Memory B cell (primary cell): ENCODE measurements at places on chromosomes 1 and 21.

- DNase-seq = no peak
Observed at GRCh38 chr21:41895643-41896493, 16.7 kb upstream of the PRDM15 start.

- no peak for DNase-seq
Observed at GRCh38 chr1:185292237-185292636, 24.8 kb downstream of the IVNS1ABP start.

DNA sequence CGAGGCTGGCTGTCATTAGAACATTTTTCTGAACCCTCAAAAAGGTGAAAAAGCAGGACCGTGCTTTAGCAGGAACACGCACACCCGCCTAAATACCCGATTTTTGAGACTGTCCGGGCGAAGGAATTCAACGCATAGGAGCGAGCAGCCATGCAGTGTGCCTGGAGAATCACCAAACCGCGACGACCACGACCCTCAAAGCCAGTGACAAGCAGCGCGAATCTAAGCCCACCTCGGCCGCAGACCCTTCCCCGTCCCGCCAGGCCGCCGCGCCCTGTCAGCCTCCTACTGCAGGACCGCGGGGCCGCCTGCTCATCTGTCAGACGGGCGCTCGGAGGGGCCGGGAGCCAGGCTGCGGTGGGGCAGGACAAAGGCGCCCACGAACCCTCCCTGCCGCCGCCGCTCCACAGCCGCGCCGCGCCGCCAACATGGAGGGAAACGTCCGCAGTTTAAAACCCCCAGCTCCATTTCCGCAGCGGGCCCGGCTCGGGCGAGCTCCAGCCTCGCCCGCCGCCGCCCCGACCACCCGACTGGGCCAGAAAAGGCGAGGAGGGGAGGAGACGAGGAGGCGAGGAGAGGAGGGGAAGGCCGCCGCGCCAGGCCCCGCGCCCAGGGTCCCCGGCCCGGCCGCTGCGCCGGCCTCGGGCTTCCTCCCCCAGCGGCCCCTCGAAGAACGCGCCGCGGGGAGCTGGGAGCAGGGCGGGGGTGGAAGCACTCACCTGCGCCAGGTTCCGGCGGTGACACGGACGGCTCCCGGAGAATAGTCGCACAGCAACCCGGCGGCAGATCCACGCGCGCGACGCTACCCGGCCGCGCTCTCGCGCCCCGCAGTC is at the start of gene LBR:
TSS of gene LBR (minus strand) at position 804 of the 833 bp plus-strand sequence. CDS start 3,963 bp downstream, outside the sequence.
- no peak for DNase-seq

- DNase-seq = no peak
Observed at GRCh38 chr1:24294716-24295371, 24.3 kb upstream of the GRHL3 start.

GRCh38 chr1:101260556-101261350 is 23.9 kb downstream of the S1PR1 start:
- DNase-seq = no peak

GRCh38 chr1:12598974-12599373 is 19.0 kb downstream of the DHRS3 start:
- no peak for DNase-seq

- DNase-seq = no peak
Observed at GRCh38 chr21:44687671-44688070, 5.7 kb upstream of the KRTAP12-1 start.

GRCh38 chr1:27306892-27307761 is 14.8 kb upstream of the TMEM222 start:
- DNase-seq = no peak

DNA sequence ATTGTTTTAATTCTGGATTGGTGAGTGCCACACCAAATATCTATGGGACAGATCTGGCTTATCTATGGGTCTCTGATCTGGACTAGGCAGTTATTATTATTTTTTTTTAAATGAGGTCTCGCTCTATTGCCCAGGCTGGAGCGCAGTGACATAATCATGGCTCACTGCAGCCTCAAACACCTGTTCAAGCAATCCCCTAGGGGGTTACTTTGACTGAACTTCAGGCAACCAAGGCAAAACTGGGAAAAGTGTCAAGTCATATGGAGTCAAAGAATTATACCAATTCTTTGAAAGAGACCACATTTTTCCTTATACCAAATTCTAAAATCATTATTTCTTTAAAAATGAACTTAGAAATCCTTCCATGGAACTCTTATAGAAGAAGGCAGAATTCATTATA is 129.1 kb upstream of the HOOK1 start:
- DNase-seq = no peak

GRCh38 chr1:52916241-52916975 is 5.1 kb downstream of the ECHDC2 start:
- DNase-seq = no peak

- DNase-seq = no peak
Observed at GRCh38 chr1:79604490-79605198, 598.1 kb upstream of the ADGRL4 start.

DNA sequence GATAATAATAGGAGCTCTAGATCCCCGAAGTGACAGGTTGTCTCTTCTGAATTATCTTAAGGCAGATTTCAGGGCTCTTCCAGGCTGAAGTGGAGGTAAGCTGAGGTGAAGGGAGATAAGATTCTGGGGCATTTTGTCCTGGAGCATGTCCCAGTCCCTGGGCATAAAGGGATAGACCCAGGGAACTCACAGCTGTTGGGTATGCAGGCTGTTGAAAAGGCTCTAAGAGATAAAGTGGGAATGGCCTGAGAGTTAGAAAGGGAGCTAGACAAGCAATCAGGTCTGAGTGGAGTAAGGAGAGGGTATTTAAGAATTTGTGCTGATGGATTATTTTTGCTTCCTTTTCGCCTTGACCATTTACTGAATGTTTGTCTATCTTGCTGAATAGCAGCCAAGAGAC is 123.7 kb downstream of the NOS1AP start:
- no peak for DNase-seq

- DNase-seq = no peak
Observed at GRCh38 chr1:205985330-205986005, 17.7 kb downstream of the RAB7B start.

DNA sequence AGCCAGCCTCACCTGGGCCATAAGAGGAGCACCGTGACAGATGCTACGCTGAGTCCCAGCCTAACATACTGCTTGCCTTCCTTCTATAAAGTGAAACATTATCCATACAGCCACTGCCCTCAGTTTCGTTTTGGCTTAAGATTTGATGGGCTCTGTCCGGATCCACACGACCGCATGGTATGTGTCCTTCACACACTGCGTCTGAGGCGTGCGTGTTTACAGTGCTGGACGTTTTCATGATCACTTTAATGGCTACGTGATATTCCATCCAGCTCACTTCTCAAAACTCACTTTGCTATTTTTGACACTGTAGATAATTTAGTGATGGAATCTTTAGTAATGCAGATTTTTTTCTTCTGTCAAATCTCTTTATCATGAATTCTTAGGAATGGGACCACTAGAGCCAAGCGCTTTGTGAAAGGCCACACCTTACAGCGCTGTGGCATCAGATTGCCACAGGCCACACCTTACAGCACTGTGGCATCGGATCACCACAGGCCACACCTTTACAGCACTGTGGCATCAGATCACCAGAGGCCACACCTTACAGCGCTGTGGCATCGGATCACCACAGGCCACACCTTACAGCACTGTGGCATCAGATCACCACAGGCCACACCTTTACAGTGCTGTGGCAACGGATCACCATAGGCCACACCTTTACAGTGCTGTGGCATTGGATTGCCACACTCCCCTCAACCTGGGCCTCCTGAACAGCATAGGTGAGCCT is 47.1 kb downstream of the PRDM15 start:
- no peak for DNase-seq

DNA sequence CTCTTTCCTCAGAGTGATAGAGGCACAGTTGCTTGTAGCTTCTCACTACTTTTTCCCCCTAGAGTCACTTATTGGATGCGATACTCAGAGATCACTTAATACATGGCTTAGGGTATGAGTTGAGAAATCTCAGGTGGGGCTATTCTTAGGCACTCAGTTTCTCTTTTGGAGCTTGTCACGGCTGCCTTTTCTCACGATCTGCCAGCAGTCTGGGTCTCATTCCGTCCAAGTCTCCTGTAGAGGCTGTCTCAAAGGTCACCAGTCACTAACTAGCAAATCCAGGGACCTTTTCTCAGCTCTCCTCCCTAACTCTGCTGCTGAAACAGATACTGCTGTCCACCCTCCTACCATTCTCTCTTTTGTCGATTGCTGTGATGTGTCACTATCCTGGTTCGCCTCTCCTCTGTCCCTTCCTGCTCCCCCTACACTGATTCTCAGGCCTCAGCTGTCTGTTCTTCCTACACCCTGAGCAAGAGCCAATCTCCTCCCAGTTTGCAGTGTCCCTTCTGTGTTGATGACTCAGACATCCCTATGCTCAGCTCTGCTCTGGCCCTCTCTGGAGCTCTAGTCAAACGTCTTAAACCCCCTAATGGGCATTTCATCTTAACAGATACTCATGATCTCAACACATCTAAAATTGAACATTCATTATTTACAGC is 12.4 kb downstream of the ATP1A2 start:
- no peak for DNase-seq

DNA sequence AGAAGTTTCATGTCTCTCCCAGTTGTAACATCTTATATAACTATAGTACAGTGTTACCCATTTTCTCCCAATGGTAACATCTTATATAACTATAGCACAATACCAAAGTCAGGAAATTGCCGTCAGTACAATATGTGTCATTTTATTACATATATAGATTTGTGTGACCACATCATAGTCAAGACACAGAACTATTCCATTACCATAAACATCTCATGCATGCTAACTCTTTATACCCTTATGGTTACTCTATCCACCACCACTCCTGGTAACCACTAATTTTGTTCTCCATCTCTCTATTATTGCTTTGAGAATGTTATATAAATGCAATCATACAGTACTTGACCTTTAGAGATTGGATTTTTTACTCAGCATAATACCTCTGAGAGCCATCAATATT is 120.7 kb downstream of the BACH1 start:
- no peak for DNase-seq

- DNase-seq = no peak
Observed at GRCh38 chr1:55071477-55071876, 32.1 kb downstream of the PCSK9 start.
